ENCODE measurements at places on chromosomes 12 and 14.

DNA sequence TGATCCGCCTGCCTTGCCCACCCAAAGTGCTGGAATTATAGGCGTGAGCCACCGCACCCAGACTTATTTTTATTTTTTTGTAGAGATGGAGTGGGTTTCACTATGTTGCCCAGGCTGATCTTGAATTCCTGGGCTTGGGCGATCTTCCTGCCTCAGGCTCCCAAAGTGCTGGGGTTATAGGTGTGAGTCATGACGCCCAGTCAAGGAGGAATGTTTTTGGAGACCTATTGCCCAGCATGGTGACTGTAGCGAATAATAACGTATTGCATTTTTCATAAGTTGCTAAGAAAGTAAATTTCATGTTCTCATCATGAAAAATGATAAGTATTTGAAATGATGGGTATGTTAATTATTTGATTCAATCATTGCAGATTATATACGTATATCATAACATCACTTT lies 46.5 kb downstream of the TEAD4 start:
- no peak for DNase-seq

DNA sequence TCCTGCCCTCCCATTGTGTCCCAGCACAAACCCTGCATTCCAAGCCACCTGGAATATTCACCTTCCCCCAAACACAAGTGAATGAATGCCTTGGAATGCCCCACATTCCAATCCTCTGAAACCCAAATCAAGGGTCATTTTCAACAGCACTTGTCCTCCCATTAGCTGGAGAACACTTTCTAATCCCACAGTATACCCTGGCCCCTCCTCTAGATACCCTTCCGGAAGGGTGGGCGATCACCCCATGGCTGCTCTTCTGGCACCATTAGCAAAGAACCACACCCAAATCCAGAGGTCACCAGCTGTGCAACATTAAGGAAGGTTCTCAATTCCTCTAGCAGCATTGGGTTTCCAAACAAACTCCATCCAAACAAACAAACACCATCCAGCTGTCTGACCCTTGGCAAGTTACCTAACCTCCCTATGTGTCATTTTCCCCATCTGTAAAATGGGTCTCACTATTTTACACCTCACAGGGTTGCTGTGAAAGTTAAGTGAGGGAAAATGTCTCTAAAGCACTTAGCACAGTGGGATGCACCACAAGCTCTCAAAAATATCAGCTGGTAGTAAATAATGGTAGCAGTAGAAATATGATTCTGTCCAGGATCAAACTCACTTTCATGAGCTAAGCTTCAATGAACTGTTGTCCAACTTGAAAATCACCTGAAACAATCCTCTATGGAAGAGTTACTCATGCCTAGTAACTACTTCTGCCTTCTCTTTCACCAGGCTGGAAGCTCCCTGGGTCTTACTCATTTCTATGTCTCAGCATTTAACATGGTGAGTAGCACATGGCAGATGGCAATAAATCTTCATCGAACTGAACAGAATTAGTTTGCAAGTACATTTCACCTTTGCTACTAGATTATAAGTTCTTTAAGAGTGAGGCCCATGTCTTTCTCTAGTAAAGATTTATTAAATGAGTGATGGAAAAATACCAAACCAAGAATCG lies 5.3 kb downstream of the NUAK1 start:
- no peak for DNase-seq

GRCh38 chr12:68479261-68479895 lies 131.3 kb upstream of the RAP1B start:
- DNase-seq: no peak

- DNase-seq: no peak
These were observed 123.0 kb upstream of the DYRK2 start for GRCh38 chr12:67525617-67525884.

- peak; percentile 89 for DNase-seq
These were observed 3.4 kb downstream of the BMP4 start for GRCh38 chr14:53953002-53953827.

GRCh38 chr12:93156086-93156716 lies 221.5 kb upstream of the NUDT4 start:
- DNase-seq: no peak

- DNase-seq: no peak
These were observed 188.2 kb upstream of the DDHD1 start for GRCh38 chr14:53341324-53341723.

DNA sequence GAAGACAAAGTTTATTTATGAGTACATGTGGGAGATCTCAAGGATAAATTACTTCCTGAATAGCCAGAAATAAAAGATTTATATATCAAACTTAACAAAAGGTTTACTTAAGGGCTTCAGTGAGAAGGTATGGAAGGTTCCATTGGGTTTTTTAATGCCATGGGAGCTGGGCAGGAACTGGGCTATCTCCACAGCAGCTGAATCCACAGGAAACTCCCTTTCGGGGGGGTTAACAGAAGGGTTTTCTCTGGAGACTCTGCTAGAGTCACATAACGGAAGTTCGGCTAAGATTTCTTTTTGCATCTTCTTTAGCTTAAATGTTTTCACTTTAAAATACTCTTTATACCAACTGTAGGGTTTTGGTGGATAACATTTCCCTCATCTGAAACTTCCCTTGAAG lies 113.5 kb downstream of the UNC79 start:
- DNase-seq: no peak

- DNase-seq: no peak
These were observed 39.4 kb upstream of the BEGAIN start for GRCh38 chr14:100626614-100627013.

DNA sequence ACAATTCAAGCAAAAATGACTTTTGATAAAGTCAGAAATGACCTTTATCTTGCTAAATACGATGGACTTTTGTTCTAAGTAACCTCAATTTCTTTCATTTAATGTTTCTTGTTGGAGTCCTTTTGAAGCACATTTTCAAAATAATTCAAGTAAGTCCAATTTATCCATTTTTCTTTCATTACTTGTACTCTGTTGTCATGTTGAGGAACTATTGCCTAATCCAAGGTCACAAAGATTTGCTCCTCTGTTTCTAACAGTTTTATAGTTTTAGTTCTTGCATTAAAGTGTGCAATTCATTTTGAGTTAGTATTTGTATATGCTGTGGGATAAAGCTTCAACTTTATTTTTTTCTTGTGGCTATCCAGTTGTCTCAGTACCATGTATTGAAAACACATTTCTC lies 66.7 kb downstream of the CCER1 start:
- peak; percentile 27 for DNase-seq

- no peak for DNase-seq
These were observed 68.6 kb upstream of the C14orf180 start for GRCh38 chr14:104510794-104511611.

DNA sequence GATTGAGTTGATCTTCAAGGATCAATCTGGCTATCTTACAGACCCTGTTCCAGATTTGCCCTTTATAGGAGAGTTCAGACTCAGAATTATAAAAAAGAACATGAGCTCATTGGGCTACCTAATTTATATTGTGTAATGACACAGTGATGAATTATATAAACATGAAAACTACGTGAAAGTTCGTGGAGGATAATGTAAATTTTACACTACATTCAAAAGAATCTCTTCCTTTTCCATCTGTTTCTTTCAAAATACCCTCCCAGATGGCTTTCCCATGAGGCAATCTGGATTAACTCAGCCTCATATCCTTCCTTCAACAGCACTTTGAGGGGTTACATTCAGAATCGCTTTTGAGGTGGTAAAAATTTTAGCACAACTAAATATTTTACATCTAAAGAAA lies 129.3 kb downstream of the HMGA2 start:
- peak; percentile 55 for DNase-seq

- DNase-seq: peak; percentile 72
These were observed 833 bp upstream of the BHLHE41 start for GRCh38 chr12:26125400-26126339.

DNA sequence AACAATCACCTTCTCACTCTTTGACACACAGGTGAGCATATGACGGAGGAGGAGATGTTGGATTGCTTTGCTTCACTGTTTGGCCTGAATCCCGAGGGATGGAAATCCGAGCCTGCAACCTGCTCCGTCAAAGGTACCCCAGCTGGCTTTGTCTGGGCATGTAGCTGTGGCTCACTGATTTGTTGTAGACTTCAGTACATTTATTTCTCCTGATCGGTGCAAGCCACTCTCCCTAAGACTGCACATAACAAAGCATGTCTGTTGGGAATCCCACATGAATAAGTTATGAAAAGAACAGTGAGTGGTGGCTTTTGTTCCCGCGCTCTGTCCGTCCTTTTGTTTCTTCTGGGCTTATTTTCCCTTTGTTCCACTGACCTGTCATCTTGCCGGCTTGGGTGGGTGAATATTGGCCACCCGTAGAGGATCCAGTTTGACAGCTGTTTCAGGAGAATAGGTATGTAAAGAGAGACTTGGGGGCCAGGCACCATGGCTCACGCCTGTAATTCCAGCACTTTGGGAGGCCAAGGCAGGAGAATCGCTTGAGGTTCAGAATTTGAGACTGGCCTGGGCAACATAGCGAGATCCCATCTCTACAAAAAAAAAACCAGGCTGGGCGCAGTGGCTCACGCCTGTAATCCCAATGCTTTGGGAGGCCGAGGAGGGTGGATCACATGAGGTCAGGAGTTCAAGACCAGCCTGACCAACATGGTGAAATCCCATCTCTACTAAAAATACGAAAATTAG lies 20.0 kb upstream of the BCL7A start:
- no peak for DNase-seq

- DNase-seq: no peak
These were observed 91.6 kb downstream of the LRRC74A start for GRCh38 chr14:76917745-76918255.

DNA sequence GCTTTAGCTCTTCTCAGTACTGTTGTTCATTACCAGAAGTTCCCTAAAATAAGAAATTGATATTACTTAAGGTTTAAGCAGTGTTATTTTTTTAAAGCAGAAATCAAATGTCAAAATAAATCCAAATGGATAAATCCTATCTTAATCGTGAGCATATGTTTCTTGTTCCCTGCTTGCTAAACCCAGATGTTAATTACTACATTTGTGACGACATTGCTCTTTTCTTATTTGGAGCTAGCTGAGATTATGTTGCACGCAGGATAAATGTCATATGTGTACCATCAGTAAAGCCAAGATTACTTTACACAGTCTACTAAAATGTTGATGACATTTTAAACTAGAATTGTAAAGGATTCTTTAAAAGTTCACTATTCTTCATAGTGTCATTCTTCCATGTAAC lies 157.5 kb downstream of the PLCZ1 start:
- no peak for DNase-seq

DNA sequence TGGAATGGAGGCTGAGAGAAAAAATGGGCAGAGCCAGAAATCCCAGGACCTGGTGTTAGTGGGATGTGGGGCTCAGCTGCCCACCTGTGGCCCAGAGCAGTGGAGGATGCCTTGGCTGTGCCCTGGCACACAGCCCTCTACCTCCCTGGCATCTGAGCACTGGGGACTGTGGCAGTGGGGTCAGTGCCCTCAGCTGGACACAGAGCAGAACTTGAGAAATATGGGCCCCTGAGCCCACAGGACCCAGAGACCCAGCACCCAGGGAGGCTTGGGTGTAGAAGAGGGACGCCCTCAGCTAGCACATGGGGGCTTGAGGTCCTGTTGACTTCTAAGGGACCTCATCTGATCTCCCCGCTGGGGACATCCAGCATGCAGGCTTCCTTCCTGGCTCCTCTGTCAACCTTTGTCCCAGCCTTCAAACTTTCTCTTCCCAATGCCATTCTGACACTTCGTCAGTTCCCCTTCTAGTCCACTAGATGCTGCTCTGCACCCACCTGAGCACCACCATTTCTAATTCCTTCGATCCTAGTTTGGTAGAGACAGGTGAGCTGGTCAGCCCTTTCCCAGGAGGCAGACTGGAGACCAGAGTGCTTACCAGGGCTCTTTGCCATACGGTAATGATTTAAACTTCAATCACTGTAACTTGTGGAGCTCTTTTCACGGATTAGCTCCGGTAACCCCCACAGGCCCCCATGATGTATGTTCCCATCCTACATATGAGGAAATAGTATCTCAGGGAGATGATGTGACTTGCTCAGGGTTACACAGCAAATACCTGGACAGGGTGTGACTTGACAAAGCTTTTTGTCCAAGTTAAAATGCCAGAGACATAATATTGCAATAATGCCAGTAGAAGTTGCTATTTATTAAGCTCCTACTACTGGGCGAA lies 143.7 kb downstream of the ASCL4 start:
- DNase-seq: peak; percentile 38

- no peak for DNase-seq
These were observed 72.9 kb upstream of the C14orf180 start for GRCh38 chr14:104506461-104507253.

DNA sequence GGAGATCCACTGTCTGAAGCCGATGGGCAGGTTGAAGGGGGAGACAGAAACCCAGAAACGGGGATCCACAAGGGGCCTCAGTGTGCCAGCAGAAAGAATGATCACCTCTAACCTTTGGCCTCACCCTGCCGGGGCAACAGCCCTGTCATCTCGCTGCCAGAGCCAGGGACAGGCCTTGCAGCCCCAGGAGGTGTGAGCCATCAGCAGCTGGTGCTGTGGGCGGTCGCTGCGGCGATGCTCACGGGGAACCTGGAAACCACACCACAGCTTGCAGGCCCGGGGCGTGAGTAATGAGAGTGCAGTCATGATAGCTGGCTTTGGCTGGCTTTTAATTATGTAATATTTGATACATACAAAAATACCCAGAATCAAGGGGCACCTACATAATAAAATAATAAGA lies 4.7 kb upstream of the TTC7B start:
- no peak for DNase-seq

DNA sequence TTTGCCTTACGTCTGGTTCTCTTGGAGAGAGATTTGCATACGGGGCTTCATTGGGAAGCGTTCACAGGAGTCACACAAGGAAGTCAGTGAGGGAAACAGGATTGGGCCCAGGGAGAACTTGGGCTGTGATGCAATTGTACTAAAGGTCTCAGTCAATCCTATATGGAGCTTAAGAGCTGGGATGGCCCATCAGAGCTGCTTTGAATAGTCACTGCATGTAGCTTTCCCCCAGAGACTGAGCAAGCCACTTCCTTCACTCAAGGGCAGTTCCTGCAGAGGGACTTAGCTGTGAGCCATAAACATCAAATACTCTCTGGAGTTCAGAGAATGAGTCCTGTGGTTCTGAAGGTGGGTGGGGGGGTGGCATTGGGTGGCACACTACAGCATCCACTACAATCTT lies 605.4 kb downstream of the MED13L start:
- no peak for DNase-seq

DNA sequence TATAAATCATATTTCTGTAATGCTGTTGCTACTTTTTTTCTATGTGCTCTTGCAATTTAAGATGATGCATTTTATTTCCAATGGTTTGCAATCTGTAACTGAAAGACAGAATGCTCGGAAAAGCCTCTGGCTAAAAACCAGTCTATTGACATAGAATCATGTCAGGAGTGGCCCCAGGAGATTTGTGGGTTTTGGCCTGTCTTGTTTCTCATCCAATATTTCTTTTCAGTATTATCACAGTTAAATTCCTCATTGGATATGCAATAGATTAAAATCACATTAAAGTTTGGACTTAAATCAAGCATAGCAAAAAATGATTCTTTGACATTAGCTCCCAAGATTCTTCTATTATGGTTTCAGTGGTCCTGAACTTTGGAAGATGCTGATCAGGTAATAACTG lies 19.1 kb upstream of the SLC38A2 start:
- peak; percentile 62 for DNase-seq

GRCh38 chr12:56358836-56359532 lies 923 bp downstream of the STAT2 start:
- peak; percentile 83 for DNase-seq
